ENCODE measurements at places on chromosomes 7 and 10. TPM values are rescaled to one million over a fixed set of nuclear protein-coding genes. Genes with fewer than 3 reads are reported as not detected.

GNB2 gene
- 221 TPM for total RNA-seq

ANKRD1 gene
- total RNA-seq = not detected

OIT3 gene
- total RNA-seq = not detected

DOCK1 gene
- total RNA-seq = 0.49 TPM

C10orf53 gene
- not detected for total RNA-seq

CHST15 gene
- 0.50 TPM for total RNA-seq

TAS2R41 gene
- total RNA-seq = not detected

NYAP1 gene
- total RNA-seq = 0.17 TPM

HABP2 gene
- not detected for total RNA-seq

NEURL1 gene
- total RNA-seq = 1.6 TPM

PAOX gene
- total RNA-seq = 5.0 TPM

GIMAP5 gene
- total RNA-seq = 32.3 TPM

FBXO24 gene
- total RNA-seq = 1.5 TPM

CYP3A5 gene
- total RNA-seq = 0.86 TPM

CHRM2 gene
- not detected for total RNA-seq

PLA2G12B gene
- total RNA-seq = not detected

NPC1L1 gene
- total RNA-seq = not detected

ASAH2B gene
- total RNA-seq = 3.9 TPM

BMS1 gene
- total RNA-seq = 21.6 TPM

ACTL6B gene
- total RNA-seq = not detected

CABCOCO1 gene
- not detected for total RNA-seq

TIMM23 gene
- total RNA-seq = 52.5 TPM

CXCL12 gene
- not detected for total RNA-seq

PPP1R3A gene
- total RNA-seq = not detected

ODAD2 gene
- 0.55 TPM for total RNA-seq

CHN2 gene
- total RNA-seq = not detected

PLEKHS1 gene
- not detected for total RNA-seq

TMEM273 gene
- 0.72 TPM for total RNA-seq

SOSTDC1 gene
- total RNA-seq = not detected

HOXA10 gene
- not detected for total RNA-seq

PILRA gene
- total RNA-seq = 0.29 TPM

BTBD16 gene
- total RNA-seq = not detected

XRCC2 gene
- 10.3 TPM for total RNA-seq
